NCI-H82 (cell line): ENCODE measurements at places on chromosomes 12 and 14.
A peak's percentile ranks its signal among the peaks of the same experiment; 100 is the strongest.

DNA sequence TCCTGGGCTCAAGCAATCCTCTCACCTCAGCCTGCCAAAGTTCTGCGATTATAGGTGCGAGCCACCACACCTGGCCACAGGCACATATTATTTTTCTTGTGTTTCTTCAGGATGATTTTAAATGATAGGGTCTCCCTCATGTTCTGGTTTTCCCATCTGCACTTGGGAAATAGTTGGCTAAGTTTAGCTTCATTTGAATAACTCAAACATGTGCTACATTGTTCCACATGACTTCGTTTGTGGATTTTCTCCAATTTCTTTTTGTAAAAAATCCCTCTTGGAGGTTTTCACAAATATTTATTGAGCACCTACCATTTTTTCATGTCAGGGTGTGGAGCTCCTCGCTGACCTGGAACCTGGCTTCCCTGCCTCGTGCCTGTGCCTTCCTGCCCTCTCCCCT, 55.2 kb upstream of the GNPNAT1 start:
- no peak for DNase-seq

DNA sequence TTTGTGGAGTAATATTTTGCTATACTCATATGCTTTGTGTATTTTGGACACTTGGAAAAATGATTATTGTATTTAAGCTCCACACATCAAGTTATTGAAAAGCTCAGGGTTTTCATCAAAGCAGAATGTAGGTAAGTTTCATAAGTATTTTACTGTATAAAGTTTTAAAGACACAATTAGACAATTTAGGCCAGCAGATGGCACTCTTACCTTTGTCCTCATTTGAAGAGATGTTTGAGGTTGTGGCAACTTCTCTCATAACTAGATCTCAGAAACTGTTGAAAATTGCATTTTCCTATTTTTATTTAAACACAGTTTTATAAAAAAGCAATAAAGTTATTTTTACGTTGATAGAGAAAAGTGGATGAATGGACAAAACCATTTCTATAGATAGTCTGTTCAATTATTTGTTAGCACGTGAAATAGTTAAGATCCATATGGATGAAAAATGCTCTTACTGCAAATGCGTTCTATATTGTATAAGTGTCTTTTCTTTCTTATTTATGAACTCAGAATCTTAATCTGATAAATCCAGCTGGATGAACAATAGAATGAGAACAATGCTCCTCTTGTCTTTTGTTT, 300.0 kb downstream of the AEBP2 start:
- DNase-seq: peak; percentile 76

- DNase-seq: no peak
Observed at GRCh38 chr12:12099102-12099501, 28.4 kb downstream of the BCL2L14 start.

DNA sequence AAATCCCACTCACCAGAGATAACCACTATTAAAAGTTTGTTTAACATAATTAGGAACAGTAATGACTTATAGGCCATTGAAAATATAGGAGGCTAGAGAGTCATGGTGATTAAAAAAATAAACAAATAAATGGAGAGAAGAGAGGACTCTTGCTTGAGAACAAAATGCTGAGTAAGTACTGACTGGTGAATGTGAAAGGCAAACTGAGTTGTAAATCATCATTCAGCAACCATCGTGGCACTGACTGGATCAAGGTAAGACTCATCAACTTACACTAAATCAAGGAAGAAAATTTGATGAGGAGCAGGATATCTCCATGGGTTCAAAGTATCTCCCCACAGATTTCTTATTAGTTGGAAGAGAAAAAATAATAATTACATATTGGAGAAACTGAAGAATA, 14.1 kb upstream of the YBX3 start:
- DNase-seq: no peak

DNA sequence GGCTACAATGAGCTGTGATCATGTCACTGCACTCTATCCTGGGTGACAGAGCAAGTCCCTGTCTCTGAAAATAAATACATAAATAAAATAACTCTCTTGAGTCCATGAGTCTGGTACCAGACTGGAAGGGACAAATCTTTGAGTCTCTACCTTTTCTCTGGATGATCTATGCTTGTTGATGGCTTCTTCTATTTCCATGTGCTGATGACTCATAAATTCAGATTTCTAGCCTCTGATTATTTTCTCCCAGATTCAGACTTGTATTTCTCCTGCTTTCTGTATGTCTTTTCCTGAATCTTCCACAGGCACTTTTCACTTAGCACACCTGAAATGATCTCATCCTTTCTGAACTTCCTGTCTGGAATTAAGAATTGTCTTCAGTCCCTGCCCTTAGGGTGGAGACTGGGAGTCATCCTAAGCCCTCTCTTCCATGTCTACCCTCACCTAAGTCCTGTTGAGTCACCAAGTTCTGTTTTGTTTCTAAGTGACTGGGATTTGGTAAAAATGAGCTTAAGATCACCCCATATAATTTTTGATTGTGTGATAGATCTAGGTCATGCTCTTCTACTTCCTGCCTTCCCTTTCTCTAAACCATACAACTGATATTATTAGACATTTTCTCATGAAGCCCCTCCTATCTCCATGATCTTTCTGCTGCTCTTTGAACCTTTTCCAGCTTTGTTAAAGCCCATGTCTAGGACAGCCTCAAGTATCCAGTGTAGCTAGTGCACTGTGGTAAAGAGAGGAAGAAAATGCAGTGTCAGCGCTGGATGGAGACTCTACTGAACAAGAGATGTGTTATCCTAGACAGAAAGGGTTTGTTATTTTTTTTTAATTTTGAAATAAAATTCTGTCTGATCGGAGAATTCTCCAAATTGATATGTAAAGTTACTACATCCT, 13.1 kb downstream of the AKAP6 start:
- no peak for DNase-seq

GRCh38 chr14:23099212-23099861, 4.0 kb downstream of the C14orf119 start:
- DNase-seq: peak; percentile 61

GRCh38 chr12:79019672-79020071, 155.1 kb downstream of the SYT1 start:
- no peak for DNase-seq

DNA sequence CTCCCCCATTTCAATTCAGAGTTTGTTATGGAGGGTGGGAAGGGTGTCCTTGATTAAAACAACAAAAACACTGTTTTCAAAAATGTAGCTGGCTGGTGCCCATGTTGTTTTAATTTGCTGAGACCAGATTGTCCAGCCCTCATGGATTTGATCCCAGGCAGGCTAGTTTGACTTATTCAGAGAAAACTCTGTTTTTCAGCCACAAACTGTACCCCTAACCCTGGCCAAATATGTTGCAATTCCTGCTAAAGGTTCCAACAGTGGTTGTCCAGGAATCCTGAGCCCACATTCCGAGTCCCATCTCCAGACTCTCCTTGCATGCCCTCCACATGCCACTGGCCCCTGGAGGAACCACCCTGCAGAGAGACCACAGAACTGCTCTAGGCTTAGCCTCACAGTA, 36.0 kb downstream of the MAP1LC3B2 start:
- DNase-seq: no peak

DNA sequence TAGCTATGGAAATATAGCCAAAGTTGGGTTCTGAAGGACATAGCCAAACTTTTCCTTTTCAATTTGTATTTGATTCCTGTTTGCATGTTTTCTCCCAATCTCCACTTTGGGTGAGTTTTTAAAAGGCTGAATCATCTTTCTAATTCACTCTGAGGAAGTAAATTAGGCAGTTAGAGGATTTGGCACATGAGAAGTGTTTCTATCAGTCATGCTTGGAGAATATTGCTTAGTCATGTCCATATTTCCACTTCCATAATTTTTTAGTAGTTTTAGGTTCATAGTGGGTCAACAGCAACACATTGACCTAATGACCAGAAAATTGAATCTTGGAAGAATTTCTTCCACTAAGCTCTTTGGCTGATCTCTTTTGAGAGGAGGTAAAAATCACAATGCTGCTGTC, 21.8 kb downstream of the IRAK3 start:
- DNase-seq: no peak

DNA sequence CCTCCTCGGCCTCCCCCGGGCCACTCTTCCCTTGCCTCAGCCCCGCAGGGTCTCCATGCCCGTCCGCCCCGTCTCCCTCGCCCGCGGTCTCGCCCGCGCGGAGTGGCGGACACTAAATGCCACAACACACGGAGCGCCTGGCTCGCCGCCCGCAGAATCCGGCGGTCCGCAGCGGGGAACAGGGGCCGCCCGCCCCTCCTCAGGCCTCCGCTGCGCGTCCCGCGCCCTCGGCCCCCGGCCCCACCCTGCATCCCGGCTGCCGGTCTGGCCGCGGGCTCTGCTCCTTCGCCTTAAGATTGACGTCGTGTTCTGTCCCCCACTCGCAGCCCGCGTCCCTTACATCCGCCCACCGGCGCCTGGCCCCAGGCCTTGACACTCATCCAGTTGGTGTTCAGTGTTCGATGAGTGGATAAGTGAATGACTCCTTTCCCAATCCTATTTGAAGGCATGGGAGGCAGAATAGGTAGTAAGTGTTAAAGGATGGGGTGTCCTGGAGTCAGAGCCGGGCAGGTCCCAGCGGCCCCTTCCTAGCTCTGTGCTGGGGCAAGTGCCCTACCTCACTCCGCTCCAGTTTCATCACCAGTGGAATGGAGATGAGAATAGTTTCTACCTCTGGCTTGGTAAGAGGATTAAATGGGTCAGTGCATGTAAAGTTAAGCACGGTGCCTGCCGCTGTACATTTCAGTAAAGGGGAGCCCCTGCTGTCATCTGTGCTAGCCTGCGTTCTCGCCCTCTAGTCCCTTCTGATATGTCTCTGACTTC, 622 bp downstream of the TECPR2 start:
- DNase-seq: peak; percentile 68

DNA sequence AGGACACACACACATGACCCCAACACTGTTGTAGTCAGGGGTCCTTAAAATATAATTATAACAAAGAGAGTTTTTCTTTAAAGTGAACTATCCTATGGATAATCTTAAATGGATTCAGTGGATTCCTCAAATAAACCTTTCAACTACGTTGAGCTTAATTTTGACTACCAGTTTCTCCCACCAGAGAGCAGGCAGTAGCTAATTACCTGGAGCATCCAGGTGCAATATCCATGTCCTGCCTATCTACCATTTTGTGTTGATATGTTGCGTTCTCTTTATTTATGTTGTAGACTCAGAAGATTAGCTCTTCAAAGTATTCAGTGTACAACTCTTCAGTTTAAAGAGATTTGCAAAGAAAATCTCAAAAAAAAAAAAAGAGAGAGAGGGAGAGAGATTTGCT, 127.2 kb upstream of the GZMB start:
- DNase-seq: no peak

- no peak for DNase-seq
Observed at GRCh38 chr14:42523666-42524065, 917.0 kb downstream of the LRFN5 start.

GRCh38 chr12:114770323-114770722, 86.3 kb upstream of the TBX3 start:
- no peak for DNase-seq

DNA sequence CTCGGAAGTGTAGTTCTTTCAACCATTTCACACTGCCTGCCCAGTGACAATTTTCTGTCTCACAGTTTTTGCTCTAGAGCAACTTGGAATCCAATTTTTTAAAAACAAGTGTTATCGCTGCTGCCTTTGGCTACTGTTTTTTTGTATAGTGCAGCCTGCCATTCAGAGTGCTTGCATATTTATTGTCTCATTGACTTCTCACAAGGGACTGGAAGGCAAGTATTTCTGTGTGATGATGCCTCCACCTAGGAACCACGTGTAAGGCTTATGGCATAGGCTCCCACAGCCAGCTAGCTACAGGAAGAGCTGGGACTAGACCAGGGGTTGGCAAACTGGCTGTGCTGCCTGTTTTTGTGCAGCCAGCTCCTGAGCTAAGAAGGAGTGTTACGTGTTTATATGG, 903 bp downstream of the PARPBP start:
- peak; percentile 60 for DNase-seq

DNA sequence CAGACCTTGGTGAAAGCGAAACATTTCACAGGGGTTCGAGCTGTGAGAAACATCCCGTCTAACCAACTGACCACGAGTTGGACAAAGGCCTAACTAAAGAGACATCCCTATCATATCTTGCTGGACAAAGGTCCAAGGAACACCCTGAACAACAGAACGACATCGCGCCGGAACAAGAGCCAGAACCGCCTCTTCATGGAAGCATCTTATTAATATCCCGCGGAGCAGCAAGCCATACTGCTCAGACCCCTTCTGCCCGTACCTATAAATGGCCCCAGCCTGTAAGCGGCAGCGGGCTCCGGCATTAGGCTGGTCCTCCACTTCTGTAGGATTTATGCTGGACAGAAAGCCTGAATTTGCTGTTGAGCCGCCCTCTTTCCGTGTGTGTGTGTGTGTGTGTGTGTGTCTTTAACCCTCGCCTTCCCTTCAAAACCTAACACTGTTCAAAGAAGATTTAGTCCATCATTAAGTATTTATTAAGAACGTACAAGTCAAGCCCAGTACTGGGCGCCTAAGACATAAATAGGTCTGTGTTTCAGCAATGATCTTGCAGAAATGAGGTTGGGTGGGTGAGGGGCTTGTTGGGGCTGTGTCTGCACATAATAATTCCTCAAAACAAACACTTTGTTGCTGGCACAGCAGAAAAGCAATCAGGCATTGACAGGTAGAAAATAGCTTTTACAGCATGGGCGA, 1.9 kb downstream of the SLC6A15 start:
- DNase-seq: peak; percentile 68

DNA sequence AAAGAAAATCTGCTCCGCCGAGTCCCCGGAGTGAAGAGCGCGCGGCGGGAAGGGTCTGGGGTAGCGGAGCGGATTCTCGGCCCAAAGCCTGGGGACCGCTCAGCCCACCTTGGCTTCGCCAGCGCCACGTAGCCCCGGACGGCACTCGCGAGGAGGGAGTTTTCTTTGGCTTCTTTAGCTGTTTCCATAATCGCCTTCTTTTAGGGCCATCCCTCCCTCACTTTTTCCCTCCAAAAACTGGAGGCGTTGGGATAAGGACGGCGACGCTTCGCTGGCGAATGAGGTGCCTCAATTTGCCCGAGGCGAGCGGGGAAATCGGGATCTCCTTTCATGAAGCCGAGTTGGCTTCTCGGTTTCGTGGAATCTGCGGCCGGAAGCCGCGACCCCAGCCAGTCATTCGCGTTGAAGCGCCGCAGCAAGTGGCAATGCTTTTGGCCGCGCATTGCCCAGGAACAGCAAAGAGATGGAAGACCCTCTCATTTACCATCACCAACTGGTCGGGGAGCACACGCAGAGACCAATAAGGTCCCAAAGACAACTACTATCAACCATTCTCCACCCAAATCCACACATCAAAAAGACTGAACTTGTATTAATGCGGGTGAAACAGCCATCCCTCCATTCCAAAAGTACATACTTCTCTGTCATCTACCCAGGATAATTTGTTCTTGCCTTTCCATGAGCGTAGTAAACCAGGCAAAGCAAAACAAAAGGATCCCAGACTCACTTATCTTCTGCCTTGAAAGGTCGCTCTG, 8.4 kb upstream of the SIX1 start:
- DNase-seq: no peak

GRCh38 chr14:64422756-64423155, 34.6 kb downstream of the MTHFD1 start:
- no peak for DNase-seq
